ENCODE measurements at places on chromosomes 11 and 22. TPM values are rescaled to one million over a fixed set of nuclear protein-coding genes. Genes with fewer than 3 reads are reported as not detected.
A peak's percentile ranks its signal among the peaks of the same experiment; 100 is the strongest.

DNA sequence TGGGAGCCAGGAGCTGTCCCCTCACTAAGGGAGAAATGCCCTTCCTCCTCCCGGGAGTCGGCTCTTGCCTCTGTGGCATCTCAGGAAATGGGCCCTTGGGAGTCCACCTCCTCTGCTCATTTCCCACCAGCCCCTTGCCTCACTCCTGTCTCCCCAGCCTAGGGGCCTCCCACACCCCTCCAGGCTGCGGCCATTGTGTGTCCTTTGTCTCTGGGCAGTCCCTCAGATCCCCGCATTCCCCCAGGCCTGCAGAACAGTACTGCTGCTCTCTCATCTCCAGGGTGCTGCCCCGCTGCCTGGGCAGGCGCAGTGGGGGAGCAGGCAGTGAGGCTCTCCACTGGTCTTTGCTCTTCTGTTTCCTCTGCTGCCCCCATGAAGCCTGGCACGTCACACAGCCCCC, 25.0 kb downstream of the ADA2 start:
- no peak overlapping the region for H3K4me3 ChIP-seq
- no peak for ATAC-seq
- H3K27me3 ChIP-seq: no peaks in the 10 kb centered on the region

- H3K27ac ChIP-seq: no peak overlapping the region
- no peaks in the 10 kb centered on the region for H3K36me3 ChIP-seq
- peaks cover 4% of the 10 kb centered on the region for H3K27me3 ChIP-seq
- H3K4me1 ChIP-seq: no peaks in the 10 kb centered on the region
- H3K4me3 ChIP-seq: no peak overlapping the region
These were observed 1235.2 kb downstream of the BRD1 start for GRCh38 chr22:48592488-48592887.

- no peak overlapping the region for H3K4me3 ChIP-seq
- no peak for ATAC-seq
- no peak overlapping the region for H3K27ac ChIP-seq
These were observed 18.5 kb downstream of the MMP13 start for GRCh38 chr11:102936864-102937509.

Gene SVIP
- total RNA-seq: 42.9 TPM

Gene USP2
- total RNA-seq: 0.52 TPM

GRCh38 chr11:111123463-111124398, 121.8 kb upstream of the POU2AF2 start:
- H3K4me3 ChIP-seq: no peak overlapping the region
- no peak for ATAC-seq
- H3K36me3 ChIP-seq: no peaks in the 10 kb centered on the region
- H3K4me1 ChIP-seq: no peaks in the 10 kb centered on the region
- no peak overlapping the region for H3K27ac ChIP-seq
- H3K27me3 ChIP-seq: no peaks in the 10 kb centered on the region

Gene CECR2
- total RNA-seq: 0.06 TPM

Gene TRIOBP
- 36.9 TPM for total RNA-seq

GRCh38 chr11:77517753-77518152, 43.9 kb upstream of the PAK1 start:
- no peaks in the 10 kb centered on the region for H3K36me3 ChIP-seq
- no peak for ATAC-seq
- peaks cover 3% of the 10 kb centered on the region for H3K27me3 ChIP-seq
- H3K27ac ChIP-seq: no peak overlapping the region
- H3K4me3 ChIP-seq: no peak overlapping the region

- no peak overlapping the region for H3K4me3 ChIP-seq
- H3K27me3 ChIP-seq: no peaks in the 10 kb centered on the region
- peaks cover 18% of the 10 kb centered on the region for H3K4me1 ChIP-seq
These were observed 2.6 kb upstream of the SMDT1 start for GRCh38 chr22:42076764-42077485.

DNA sequence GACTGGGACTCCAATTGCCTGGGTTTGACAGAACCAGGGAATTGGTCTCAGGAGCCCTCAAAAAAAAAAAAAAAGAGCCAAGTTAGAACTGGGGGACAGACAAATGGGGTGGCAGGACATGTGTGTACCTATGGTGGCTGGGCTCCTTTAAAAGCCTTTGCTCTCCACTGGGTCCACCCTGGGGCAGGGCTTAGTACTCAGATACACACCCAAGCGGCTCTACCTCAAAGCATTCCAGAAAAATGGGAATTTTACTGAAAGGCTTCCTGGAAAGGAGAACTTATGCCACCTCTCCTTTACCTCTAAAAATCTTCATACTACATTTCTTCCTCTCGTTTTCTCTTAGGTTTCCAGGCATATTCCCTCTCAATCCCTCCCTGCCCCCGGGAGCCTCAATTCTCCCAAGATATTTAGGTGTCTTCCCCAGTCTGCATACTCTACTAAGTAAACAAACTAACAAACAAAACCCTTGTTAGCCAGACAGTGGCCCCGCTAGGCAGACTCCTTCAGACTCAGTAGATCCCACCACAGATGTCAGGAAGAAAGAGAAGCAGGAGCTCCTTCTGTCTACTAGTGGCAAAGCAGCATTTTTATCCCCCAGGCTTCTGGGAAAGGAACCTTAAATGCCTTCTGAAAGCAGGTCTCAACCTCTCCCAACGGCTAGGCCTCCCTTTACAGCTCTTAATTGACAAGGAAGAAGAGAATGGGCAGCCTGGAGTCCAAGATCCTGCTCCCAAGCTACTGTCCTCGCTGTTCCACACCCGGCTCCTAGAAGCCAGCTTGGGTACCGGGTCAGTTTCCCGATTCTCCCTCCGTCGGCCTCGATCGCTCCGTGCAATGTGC, 653 bp downstream of the PCSK7 start:
- peak overlapping the region; percentile 98 for H3K27ac ChIP-seq
- no peak for ATAC-seq
- H3K27me3 ChIP-seq: no peaks in the 10 kb centered on the region
- H3K36me3 ChIP-seq: peaks cover 59% of the 10 kb centered on the region
- peaks cover 33% of the 10 kb centered on the region for H3K4me1 ChIP-seq

GRCh38 chr11:112874980-112875379, 86.2 kb upstream of the NCAM1 start:
- H3K4me3 ChIP-seq: no peak overlapping the region
- no peak for ATAC-seq
- H3K27me3 ChIP-seq: peaks cover 8% of the 10 kb centered on the region

- no peaks in the 10 kb centered on the region for H3K27me3 ChIP-seq
- peak overlapping the region; percentile 54 for H3K27ac ChIP-seq
- H3K4me3 ChIP-seq: no peak overlapping the region
These were observed 27.3 kb downstream of the RELT start for GRCh38 chr11:73403541-73403940.

Gene DNAJB13
- not detected for total RNA-seq

DNA sequence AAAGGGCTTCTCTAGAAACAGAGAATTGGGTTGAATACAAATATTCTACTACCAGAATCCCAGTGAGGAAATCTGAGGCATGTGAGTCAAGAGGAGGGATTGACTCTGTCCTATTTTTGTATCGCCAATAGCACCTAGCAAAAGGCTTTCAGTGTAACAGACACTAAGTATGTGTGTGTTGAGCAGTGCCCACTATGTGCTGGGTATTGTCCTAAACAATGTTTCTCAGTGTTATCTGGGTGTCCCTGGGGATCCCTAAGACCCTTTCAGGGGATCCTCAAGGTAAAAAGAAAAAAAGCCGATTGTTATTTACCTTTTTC, 21.0 kb upstream of the RBFOX2 start:
- ATAC-seq: no peak
- no peaks in the 10 kb centered on the region for H3K36me3 ChIP-seq
- H3K4me1 ChIP-seq: peaks cover 7% of the 10 kb centered on the region
- H3K27me3 ChIP-seq: no peaks in the 10 kb centered on the region
- H3K27ac ChIP-seq: no peak overlapping the region

Gene CSF2RB
- total RNA-seq: 4.2 TPM

DNA sequence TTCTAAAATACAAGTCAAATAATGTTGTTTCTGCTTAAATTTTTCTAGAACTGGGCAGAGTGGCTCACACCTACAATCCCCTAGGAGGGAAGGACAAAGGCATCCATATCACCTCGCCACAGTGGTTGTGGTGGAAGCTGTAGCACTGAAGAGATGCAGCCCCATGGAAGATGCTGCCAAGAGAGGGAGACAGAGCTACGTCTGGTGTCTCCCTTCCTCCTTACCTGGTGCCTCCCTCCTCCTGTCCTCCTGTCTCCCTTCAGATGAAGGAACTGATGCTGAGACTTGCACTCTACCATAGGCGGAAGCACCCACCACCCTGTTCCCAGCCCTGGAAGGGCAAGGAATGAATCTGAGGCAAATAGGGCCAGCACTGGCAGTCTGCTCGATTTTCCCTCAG, 22.3 kb downstream of the MMP27 start:
- no peak for ATAC-seq
- H3K4me1 ChIP-seq: no peaks in the 10 kb centered on the region
- H3K4me3 ChIP-seq: no peak overlapping the region

Gene BTG4
- not detected for total RNA-seq

All from activated T-helper 17 cell treated with anti-CD3 and anti-CD28 coated beads, Interleukin-2, amount 50 U/mL, for 72 hours (primary cell).